Caudate nucleus (tissue), 63 donors: ENCODE measurements at places on chromosomes 3 and 15.

DNA sequence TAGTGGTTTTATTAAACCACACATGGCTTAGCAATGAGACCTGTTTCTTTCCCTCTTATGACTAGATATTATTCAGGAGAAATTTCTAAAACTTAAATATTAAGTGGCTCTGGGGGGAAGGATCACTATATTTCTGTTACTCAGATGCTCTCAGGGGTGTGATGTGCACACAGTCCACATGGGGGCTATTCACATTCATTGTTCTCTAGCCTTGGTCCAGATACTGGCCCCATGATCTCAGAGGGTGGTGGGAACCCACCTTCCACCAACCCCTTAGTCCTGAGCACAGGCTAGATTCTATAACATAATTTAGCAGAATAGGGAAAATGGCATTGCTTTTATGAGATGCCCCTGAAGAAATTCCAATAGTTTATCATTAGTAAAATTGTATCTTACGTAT lies 149.0 kb upstream of the ST8SIA2 start:
- DNase-seq, result no peak

- no peak for DNase-seq
Measured at GRCh38 chr15:68277131-68277602, 378 bp upstream of the FEM1B start.

- no peak for DNase-seq
Measured at GRCh38 chr3:128144512-128145187, 8.6 kb upstream of the EEFSEC start.

- no peak for DNase-seq
Measured at GRCh38 chr3:78046566-78046965, 1006.7 kb downstream of the ROBO2 start.

- no peak for DNase-seq
Measured at GRCh38 chr3:134563601-134564000, 77.7 kb downstream of the CEP63 start.

GRCh38 chr3:170475092-170475685 lies 56.5 kb downstream of the CLDN11 start:
- no peak for DNase-seq

DNA sequence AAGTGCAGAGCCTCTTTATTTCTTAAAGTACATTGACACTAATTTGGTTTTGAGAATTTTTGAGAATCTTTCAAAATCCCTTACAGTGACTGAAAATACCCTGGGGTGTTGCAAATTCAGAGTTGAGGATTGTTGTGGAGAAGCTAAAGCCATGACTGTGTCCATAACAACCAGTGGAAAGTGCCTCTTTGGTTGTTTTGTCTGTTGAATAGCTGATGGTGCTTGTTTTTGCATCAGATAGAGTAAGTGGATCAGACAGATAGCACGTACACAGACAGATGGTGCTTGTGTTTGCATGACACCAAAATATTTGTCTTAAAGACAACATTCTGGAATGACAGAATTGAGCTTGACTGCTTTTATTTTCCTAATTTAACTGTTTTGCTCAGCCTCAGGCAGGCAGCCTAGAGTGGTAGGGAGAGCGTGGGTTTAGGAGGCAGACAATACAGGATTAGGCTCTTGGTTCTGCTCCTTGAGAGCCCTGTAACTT lies 265.0 kb downstream of the IL20RB start:
- no peak for DNase-seq

- DNase-seq, result no peak
Measured at GRCh38 chr3:55554634-55555425, 67.7 kb upstream of the WNT5A start.

- no peak for DNase-seq
Measured at GRCh38 chr3:86792316-86792715, 198.6 kb downstream of the VGLL3 start.
